ENCODE measurements at places on chromosomes 1 and 21.

DNA sequence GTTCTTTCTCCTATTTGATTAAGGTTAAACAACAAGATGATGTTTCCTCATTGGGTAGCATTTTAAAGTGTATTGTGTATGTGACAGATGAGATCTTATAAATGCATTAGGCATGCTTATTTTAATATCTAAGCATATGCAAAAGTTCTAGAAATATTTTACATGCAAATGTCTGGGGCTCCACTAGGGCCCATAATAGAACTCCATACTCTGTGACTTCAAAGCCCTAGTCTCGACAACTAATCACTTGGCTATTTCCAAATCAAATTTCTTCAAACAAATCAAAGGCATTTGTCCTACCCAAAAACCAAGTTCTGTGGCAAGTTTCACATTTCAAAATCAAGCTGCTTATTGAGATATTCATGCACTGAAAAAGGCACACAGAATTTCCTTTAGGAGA, 385.6 kb upstream of the ST6GALNAC5 start:
- no peak for DNase-seq

DNA sequence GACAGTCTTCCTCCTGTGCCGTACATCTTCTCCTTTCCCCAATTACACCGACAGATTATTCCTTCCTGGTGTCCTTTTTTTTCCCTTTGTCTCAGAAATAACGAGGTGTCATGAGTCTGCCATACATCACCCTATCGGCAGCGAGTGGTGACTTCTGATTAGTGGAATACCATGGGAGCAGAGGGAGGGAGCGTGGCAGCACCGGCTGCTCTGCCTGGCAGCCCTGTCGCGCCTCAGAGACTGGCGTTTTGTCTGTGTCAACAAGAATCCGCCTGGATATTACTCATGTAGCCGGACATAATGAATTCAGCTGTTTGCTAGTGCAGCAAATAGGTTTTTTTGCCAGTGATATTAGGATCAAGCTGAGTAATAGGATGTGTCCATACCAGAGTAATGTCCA, 51.8 kb downstream of the UTP25 start:
- peak; percentile 36 for DNase-seq

DNA sequence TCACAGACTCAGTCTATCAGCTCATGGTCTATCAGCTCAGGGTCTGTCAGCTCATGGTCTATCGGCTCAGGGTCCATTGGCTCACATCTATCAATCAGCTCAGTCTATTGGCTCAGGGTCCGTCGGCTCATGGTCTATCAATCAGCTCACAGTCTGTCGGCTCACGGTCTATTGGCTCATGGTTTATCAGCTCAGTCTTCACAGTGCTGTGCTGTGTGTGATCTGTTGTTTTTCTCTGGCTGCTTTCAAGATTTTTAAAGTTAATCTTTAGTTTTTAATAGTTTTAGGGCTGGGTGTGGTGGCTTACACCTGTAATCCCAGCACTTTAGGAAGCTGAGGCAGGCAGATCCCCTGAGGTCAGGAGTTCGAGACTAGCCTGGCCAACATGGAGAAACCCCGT, 14.4 kb downstream of the C1orf159 start:
- no peak for DNase-seq

DNA sequence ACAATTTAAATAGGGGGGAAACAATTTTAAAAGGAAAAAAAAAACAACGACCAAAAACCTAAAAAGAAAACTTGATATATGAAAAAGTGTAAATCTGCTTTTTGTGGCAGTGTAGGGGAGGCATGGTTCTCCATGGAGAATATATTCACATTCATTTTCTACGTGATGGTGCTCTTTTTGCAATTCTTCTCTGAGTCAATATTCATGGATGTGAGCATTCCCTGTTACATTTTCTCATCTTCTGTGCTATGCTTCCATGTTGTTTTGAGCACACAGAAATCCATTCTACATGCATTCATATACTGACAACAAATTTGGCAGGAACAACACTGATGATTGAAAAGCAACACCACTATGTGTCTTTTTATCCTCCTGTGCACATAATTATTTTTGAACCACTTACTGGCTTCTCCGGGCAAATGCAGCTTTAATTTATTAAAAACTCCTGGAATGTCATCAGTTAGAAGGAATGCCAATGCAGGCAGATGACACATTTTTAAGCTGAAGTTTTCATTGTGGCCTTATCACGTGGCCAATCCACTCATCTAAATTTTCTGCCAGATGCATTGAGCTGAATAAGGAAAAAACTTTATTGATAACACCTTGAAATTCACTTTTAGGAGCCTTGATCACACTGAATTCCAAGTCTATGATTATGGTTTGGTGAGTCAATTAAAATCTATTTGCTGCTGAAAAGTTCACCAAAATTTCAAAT, 590.6 kb downstream of the NUF2 start:
- DNase-seq, result no peak

GRCh38 chr1:163442895-163443294, 121.1 kb downstream of the NUF2 start:
- no peak for DNase-seq

GRCh38 chr1:244414543-244414942, 37.2 kb downstream of the ADSS2 start:
- DNase-seq, result no peak

DNA sequence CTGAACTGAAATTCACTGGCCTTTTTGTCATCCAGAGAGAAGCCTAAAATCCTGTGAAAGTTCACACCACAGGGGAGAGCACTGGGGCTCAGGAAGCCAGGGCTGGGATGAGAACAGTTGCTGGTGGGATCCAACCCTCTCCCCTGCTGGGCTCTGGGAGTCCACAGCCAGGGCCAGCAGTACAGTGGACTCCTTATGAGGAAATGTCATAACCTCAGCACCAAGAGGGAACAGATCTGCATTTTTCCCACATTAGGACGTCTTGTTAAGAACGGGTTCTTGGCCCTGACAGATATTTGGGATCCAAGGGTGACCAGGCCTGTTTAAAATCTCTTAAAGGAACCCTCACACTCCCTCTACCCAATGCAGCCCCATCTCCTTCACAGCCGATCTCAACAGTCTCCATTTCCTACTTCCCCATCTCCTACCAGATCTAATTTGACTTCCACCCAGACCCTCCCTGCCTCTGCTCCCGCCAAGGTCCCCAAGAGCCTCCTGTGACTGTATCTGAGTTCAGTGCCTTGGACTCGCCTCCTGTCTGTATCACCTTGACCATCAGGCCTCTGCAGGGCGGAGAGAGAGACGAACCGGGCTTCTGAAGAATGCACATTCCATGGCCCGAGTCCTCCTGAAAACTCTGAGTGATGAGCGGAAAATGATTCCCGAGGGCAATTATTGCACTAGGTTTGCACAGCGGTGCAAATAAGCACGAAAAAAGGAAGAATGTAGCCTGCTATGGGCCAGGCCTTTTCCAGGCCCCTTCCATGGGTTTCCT, 159.9 kb downstream of the TRABD2B start:
- DNase-seq, result no peak

- no peak for DNase-seq
Observed at GRCh38 chr1:30257322-30257721, 466.1 kb downstream of the MATN1 start.

- DNase-seq, result no peak
Observed at GRCh38 chr1:204142032-204142974, 9.5 kb downstream of the ETNK2 start.

Data from NCI-H1930 (cell line).